Sigmoid colon (tissue), 7 donors: ENCODE measurements at places on chromosomes 6 and 20. TPM values are rescaled to one million over a fixed set of nuclear protein-coding genes. Genes with fewer than 3 reads are reported as not detected.

DNA sequence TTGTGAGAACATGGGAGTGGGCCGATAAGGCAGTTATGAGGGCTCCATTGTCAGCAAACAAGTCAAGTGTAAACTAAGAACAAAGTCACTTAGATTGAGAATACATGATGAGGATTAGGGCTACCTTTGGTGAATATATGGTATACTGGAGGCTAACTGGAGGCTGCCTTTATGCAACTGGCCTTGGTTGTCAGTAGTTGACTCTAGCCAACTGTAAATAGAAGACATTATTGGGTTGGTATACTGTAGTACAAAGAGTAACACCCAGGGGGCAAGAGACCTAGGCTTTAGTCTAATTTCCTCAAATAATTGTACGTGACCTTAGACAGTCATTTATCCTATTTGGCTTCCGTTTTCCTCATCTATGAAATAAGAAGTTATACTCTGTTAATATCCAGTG is 235.2 kb downstream of the ARID1B start:
- H3K36me3 ChIP-seq = no peaks in the 10 kb centered on the region
- H3K4me3 ChIP-seq = no peak overlapping the region
- DNase-seq = no peak
- no peaks in the 10 kb centered on the region for H3K4me1 ChIP-seq
- H3K27ac ChIP-seq = no peak overlapping the region
- no peaks in the 10 kb centered on the region for H3K27me3 ChIP-seq

GRCh38 chr20:16639027-16639941 is 66.0 kb upstream of the KIF16B start:
- H3K4me1 ChIP-seq = no peaks in the 10 kb centered on the region
- no peaks in the 10 kb centered on the region for H3K27me3 ChIP-seq
- no peak overlapping the region for H3K27ac ChIP-seq
- H3K36me3 ChIP-seq = no peaks in the 10 kb centered on the region
- no peak for DNase-seq
- no peak overlapping the region for H3K4me3 ChIP-seq

Gene DDO
- total RNA-seq = 3.6 TPM

- peaks cover 22% of the 10 kb centered on the region for H3K27me3 ChIP-seq
- H3K4me1 ChIP-seq = peaks cover 19% of the 10 kb centered on the region
- no peaks in the 10 kb centered on the region for H3K36me3 ChIP-seq
- H3K27ac ChIP-seq = peak overlapping the region; percentile 74
These were observed 105.2 kb downstream of the OR2B2 start for GRCh38 chr6:27806981-27807440.

Gene C6orf15
- not detected for total RNA-seq

GRCh38 chr6:52208612-52209011 is 22.4 kb downstream of the IL17A start:
- no peaks in the 10 kb centered on the region for H3K36me3 ChIP-seq
- H3K27ac ChIP-seq = no peak overlapping the region
- no peaks in the 10 kb centered on the region for H3K4me1 ChIP-seq
- DNase-seq = no peak
- H3K4me3 ChIP-seq = no peak overlapping the region
- no peaks in the 10 kb centered on the region for H3K27me3 ChIP-seq

Gene METTL24
- 41.3 TPM for total RNA-seq

Gene NOL7
- total RNA-seq = 88.8 TPM

GRCh38 chr6:66265737-66266136 is 558.7 kb upstream of the EYS start:
- no peak overlapping the region for H3K27ac ChIP-seq
- no peaks in the 10 kb centered on the region for H3K36me3 ChIP-seq
- no peak for DNase-seq
- H3K4me1 ChIP-seq = no peaks in the 10 kb centered on the region
- no peaks in the 10 kb centered on the region for H3K27me3 ChIP-seq
- H3K4me3 ChIP-seq = no peak overlapping the region

GRCh38 chr6:44678252-44678935 is 290.9 kb downstream of the CDC5L start:
- H3K4me3 ChIP-seq = no peak overlapping the region
- no peaks in the 10 kb centered on the region for H3K36me3 ChIP-seq
- H3K27me3 ChIP-seq = no peaks in the 10 kb centered on the region
- H3K4me1 ChIP-seq = no peaks in the 10 kb centered on the region

Gene SLCO4A1
- 7.5 TPM for total RNA-seq

GRCh38 chr6:41153451-41153850 is 696 bp downstream of the TREML1 start:
- H3K27ac ChIP-seq = no peak overlapping the region
- no peaks in the 10 kb centered on the region for H3K36me3 ChIP-seq
- no peak for DNase-seq
- no peaks in the 10 kb centered on the region for H3K4me1 ChIP-seq
- no peaks in the 10 kb centered on the region for H3K27me3 ChIP-seq
- no peak overlapping the region for H3K4me3 ChIP-seq

Gene TTK
- total RNA-seq = 0.55 TPM

DNA sequence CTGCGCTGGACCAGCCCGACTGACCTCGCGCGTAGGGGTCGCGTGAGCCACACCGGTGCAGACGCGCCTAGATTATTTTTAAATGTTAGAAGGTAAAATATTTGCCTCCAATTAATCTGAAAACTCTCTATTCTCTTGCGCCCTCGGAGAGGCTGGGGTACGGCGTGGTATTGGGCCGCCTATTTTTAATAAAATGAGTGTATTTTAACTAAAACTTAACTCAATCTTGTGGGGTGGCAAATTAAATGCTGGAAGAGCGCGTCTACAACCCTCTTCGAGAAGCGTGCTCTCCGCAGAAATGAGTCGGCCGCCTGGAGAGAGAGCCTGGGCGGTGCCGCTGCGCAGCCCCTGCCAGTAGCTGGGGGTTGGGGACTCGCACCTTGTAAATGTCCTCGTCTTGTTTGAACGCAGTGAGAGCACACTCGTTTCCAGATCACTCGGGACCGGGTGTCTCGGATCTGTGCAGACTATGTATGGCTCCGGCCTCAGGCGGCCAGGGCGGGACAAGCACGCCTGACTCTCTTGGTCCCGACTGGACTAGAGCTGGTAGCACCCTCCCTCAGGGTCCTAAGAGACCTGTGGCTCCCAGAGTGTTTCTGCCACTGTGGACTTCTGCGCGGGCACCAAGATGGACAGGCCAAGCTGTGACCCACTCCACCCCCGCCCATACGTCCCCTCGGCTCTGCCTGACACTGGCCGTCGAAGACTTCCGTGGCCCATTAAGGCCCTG is 2.0 kb upstream of the MAFB start:
- H3K4me1 ChIP-seq = peaks cover 45% of the 10 kb centered on the region
- H3K4me3 ChIP-seq = peak overlapping the region; percentile 72
- DNase-seq = no peak
- peaks cover 25% of the 10 kb centered on the region for H3K27me3 ChIP-seq

Gene ARFRP1
- 26.8 TPM for total RNA-seq

DNA sequence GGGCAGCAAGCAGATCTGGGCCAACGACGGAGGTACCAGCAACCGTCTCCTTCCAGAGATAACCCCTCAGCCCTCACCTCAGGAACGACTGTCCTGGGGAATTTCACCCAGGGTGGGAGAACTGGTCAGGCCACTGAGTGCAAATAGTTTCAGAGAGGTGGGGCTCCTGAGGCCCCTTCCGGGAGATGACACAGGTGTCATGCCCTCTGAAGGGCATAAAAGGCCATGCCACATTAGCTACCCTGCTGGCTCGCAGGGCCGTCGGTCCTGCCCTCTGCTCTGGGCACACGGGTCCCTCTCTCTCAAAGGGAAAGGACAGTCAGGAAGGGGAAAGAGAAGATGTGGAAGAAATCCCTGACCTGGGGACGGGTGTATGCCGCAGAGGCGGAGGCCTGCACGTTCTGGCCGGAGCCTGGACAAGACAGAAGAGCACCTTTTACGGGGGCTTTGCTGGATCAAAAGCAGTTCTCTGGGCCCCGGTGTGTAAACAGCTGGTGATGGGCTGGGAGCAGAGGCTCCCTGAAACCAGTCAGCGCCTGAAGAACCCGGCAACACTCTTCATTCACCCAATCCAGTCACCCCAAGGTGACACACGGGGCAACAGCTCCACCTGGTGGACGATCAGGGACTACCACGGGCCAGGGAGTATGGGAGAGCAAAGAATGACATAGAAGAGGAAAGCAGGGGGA is 6.4 kb upstream of the TAF8 start:
- DNase-seq = peak; percentile 92
- H3K27me3 ChIP-seq = no peaks in the 10 kb centered on the region
- H3K27ac ChIP-seq = peak overlapping the region; percentile 91
- H3K4me1 ChIP-seq = no peaks in the 10 kb centered on the region
- peak overlapping the region; percentile 7 for H3K4me3 ChIP-seq
- H3K36me3 ChIP-seq = no peaks in the 10 kb centered on the region

- H3K27me3 ChIP-seq = no peaks in the 10 kb centered on the region
- H3K4me3 ChIP-seq = no peak overlapping the region
- no peaks in the 10 kb centered on the region for H3K4me1 ChIP-seq
- no peak for DNase-seq
These were observed 579.9 kb downstream of the EPM2A start for GRCh38 chr6:145155411-145155810.

DNA sequence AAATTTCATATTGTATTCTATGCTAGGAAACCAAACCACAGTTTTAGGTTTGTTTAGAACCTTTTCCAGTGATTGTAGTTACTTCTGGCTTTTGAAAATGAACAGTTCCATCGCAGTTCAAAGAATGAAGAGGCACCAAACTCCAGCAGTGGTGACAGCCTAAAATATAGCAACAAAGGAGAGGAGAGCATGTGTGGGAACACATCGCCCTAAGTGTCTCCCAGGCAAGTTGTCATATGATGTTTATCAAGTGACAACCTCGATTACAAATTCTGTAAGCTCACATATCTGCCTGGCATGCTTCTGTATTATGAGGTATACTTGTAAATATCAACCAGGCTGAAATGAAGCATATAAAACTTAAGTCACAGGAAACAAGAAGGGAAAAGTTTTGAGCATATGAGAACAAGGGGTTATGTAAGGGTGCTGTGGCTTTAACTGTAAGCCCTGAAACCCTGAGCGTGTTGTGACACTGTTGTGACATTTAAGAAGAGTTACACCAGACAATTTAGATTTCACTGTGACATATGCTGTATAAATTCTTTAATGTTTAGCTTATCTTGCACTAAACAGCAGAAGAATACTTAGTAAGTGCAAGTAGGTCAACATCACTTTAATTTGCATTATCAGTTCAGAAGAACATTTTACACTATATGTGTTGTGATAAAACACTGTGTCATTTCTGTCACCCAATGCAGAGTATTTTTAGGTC is 29.1 kb upstream of the FBXL4 start:
- no peak overlapping the region for H3K4me3 ChIP-seq
- no peak for DNase-seq

- no peaks in the 10 kb centered on the region for H3K36me3 ChIP-seq
- DNase-seq = no peak
- no peak overlapping the region for H3K27ac ChIP-seq
- H3K4me1 ChIP-seq = no peaks in the 10 kb centered on the region
- peaks cover 100% of the 10 kb centered on the region for H3K27me3 ChIP-seq
These were observed 766 bp downstream of the OLIG3 start for GRCh38 chr6:137493218-137494038.

- H3K36me3 ChIP-seq = no peaks in the 10 kb centered on the region
- H3K27me3 ChIP-seq = no peaks in the 10 kb centered on the region
- no peak overlapping the region for H3K27ac ChIP-seq
- DNase-seq = no peak
These were observed 448.0 kb downstream of the EYS start for GRCh38 chr6:65259059-65259458.

- no peaks in the 10 kb centered on the region for H3K36me3 ChIP-seq
- H3K4me3 ChIP-seq = no peak overlapping the region
- no peak for DNase-seq
- H3K27ac ChIP-seq = peak overlapping the region; percentile 34
- no peaks in the 10 kb centered on the region for H3K4me1 ChIP-seq
- H3K27me3 ChIP-seq = no peaks in the 10 kb centered on the region
These were observed 1.7 kb upstream of the ADGRF5 start for GRCh38 chr6:46923476-46923875.

- no peak overlapping the region for H3K4me3 ChIP-seq
- no peaks in the 10 kb centered on the region for H3K36me3 ChIP-seq
- H3K27ac ChIP-seq = no peak overlapping the region
These were observed 209.1 kb upstream of the JARID2 start for GRCh38 chr6:15036690-15037245.
